CD4-positive, alpha-beta T cell treated with Interleukin-1 beta for 1 hour (primary cell): ENCODE measurements at places on chromosomes 11 and 22.

GRCh38 chr11:95373241-95373640 is 142.2 kb upstream of the SESN3 start:
- DNase-seq = no peak

GRCh38 chr11:125164422-125165110 is at the start of gene PKNOX2:
PKNOX2 (plus strand) TSS chr11:125164751; CDS start chr11:125351306, 186,555 bp downstream.
- DNase-seq = peak; percentile 50

DNA sequence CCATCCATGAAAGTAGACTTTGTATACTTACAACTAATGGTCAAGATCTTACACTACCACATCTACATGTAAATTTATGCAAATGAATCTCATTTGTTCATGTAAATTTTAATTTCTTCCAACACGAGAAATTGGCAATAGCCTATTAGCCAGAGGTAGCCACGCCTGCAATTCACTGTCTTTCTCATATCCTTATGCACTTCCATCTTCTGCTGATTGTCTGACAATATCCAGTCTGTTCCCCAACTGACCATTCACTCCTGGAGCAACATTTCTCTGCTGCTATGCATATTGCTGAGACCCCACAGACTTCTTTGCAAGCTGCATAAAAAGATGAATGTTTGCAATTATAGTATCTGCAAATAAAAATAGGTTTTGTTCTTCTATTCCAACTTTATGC is 2.5 kb downstream of the NNMT start:
- no peak for DNase-seq

DNA sequence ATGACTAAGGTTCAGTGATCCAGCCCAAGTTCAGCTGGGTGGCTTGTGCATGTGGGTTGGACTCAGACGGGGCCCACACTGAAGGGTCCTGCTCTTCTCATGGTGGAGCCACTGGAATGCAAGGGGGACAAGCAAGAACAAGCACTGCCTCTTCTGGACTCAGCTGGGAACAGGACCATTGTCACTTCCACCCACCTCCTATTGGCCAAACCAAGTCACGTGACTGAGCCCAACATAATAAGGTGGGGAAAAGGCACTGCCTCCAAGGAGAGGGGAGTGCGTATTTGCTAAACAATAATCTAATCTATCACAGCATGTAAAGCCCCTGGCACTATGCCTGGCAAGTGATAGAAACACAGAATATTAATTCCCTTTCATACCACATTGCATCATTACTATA is 87.1 kb downstream of the CHST1 start:
- DNase-seq = no peak

DNA sequence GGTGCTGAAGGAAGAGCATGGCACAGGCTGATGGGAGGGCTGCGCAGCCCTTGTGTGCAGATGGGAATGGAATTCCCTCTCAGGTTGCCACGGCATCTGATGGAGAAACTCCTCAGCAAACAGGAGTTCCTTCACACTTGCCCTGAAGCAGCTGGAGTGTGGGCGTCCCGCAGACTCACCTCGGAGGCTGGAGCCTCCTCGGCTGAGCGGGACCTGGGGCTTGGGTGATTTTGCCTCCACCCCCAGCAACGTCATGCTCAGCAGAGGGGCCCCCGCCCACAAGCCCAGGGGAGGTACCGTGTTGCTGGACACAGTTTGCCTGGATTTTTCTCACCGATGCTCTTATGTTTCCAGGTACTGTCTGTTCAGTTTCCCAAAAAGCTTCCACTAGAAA is 63.4 kb downstream of the MYO7A start:
- no peak for DNase-seq
